ENCODE measurements at places on chromosomes 11 and 22.

GRCh38 chr22:46852771-46853170 lies 90.3 kb downstream of the TBC1D22A start:
- DNase-seq = no peak

- no peak for DNase-seq
Observed at GRCh38 chr22:50184004-50184901, 1.5 kb upstream of the TRABD start.

GRCh38 chr11:99327066-99327465 lies 306.3 kb downstream of the CNTN5 start:
- no peak for DNase-seq

- peak; percentile 15 for DNase-seq
Observed at GRCh38 chr11:72333661-72334060, 89.7 kb upstream of the PHOX2A start.

DNA sequence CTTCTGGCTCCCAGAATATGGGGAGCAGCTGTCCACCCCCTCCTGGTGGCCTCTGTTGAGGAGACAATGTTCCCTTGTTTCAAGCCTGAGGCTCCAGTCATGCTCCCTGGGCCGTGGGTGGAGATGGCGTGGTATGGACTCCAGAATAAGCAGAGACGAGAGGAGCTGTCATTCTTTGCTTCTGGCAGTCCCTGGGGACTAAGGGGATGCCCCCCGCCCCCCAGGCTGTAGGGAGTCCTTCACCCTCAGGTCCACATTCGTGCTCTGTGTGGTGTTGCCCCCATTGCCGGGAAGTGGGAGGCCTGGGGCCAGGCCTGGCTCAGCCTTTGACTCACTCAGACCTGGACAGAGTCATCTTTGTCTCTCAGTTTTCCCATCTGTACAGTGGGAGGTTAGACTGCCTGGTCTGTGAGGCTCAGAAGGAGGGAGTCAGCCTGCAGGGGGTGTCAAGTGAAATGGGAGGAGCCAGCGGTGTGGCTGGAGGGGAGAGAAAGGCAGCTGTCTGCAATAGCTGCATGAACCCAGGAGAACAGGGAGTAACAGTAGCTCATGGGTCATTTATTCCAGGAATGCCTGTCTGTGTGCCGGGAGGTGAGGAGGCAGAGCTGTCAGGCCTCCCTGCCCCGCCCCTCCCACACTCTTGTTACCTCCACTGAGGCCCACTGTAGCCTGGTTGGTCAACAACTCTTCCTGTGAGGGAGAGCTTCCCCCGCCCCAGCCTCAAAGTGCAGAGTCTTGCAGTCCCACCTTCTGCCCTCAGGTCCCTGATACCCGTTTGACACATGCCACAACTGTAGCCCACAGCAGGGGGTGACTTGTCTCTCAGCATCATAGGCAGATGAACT lies 6.3 kb downstream of the ARHGEF17 start:
- DNase-seq = peak; percentile 36

DNA sequence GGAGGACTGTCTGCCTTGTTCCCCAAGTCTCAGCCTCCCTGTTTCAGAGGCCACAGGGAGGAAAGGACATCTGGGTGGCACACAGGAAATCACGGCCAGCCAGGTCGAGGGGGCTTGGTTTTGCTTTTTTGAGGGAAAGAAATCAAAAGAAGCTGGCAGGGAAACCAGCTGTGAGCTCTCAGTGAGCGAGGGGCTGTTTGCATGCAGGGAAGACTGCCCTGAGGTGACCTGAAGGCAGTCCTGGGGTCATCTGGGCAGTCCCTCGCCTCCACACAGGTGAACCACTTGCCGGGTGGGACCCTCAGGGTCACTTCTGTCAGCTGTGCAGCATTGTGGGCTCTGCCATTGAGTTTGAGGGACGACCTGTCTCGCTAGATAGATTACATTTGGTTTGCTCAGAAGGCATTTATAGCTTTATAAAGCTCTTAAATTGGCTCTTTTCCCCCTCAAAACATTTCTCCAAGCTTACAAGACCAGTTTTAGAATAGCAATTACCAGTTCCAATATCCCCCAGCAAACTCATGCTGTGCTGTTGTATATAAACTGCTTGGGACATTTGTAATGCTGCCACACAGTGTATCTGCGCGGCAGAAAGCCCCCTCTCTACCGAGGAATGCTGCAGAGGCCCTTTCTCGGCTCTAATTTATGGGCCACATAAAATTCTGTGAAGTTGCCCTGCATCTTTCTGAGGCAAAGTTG lies 28.3 kb downstream of the PKNOX2 start:
- DNase-seq = no peak

DNA sequence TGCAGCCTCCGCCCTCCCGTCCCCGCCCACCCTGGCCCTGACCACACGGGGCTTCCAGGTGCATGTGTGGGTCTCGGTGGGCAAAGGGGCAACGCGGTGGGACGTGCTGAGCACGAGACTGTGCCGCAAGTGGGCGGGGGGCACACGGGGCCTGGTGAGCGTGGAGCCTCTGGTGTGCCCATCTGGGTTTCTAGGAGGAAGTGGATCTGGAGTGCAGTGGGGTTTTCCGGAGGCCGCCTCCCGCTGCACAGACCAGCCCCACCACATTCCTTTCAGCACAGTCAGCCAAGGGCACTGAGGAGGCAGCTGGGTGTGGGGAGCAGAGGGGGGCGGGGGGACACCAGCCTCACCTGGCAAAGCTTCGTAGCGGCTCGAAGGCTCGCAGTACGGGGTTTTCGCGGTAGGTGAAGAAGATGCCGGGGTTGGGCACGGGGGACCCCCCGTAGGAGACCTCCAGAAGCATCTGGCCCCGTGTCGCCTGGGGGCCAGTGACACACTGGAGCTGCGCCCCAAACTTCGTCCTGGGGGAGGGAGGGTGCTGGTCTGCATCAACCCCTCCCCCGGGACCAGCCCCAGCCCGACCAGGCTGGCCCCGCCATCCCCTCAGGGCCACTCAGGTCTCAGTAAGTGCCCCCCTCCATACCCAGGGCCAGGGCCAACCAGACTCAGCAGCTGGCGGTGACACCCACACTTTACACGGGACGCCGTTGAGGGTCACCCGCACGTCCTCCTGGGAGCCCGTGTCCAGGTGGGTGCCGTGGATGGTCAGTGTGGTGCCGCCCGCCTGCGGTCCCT lies 12.4 kb upstream of the MAPK11 start:
- DNase-seq = no peak

- no peak for DNase-seq
Observed at GRCh38 chr11:120524536-120525085, 13.1 kb downstream of the GRIK4 start.

All from NAMALWA (cell line).